ENCODE measurements at places on chromosomes 2 and 18.

DNA sequence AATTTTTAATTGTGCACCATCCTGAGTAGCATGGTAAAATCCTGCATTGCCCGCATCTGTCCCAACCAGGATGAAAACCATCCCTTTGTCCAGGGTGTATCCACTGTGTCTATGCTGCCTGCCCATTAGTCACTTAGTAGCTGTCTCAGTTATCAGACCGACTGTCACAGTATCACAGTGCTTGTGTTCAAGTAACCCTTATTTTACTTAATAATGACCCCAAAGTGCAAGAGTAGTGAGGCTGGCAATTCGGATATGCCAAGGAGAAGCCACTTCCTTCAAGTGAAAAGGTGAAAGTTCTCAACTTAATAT, 8.8 kb downstream of the ITSN2 start:
- no peak for DNase-seq

DNA sequence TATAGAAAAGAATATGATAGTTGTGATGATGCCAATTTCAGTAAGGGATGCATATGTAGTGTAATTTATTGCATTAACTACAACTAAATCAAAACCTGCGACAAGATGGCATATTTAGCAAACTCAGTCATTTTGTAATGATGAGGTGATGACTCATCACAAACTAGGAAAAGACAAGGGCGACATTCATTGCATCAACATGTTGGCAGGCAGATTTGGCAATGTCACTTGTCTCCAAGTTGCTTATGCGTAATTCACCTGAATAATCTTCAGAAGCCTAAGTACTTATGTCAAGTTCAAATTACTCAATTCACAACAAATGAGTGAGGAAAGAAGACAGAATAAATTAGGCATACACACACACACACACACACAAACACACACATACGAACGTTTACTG, 273.2 kb upstream of the RGPD4 start:
- no peak for DNase-seq

GRCh38 chr2:129061069-129061768, 742.6 kb upstream of the HS6ST1 start:
- no peak for DNase-seq

GRCh38 chr2:233346930-233347329, 7.4 kb upstream of the DGKD start:
- no peak for DNase-seq

- peak; percentile 82 for DNase-seq
Observed at GRCh38 chr2:17076533-17076932, 410.9 kb upstream of the CYRIA start.

GRCh38 chr2:187917535-187917934, 363.3 kb upstream of the TFPI start:
- DNase-seq = no peak

- no peak for DNase-seq
Observed at GRCh38 chr2:203706403-203706802, at the start of gene CD28. Gene CD28, plus strand, starts transcription at chr2:203706639. Its CDS starts 58 bp downstream, at chr2:203706697.

- DNase-seq = no peak
Observed at GRCh38 chr2:217904614-217904965, 98.2 kb downstream of the TNS1 start.

- DNase-seq = no peak
Observed at GRCh38 chr2:144942516-144943256, 422.8 kb upstream of the ZEB2 start.

DNA sequence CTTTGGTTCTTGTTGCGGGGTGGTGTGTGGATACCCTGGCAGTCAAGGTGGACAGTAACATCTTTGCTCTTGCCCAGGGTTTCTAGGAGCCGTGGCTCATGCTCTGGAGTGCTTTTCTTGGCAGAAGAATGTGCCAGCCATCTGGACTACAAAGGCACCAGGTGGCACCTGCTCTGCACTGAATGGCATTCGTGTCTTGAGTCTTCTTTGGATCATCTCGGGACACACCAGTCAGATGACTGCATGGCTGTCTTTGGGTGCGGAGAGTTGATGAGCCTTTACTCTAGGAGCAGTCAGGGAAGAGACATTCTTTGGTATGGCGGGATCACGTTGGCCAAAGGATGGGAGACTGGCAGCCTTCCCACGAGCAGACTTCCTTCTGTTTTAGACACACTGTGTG, 104.1 kb upstream of the SEC11C start:
- DNase-seq = no peak

- DNase-seq = no peak
Observed at GRCh38 chr2:147999126-147999525, 21.4 kb downstream of the ORC4 start.

GRCh38 chr18:23596183-23596582, 9.9 kb upstream of the NPC1 start:
- no peak for DNase-seq

DNA sequence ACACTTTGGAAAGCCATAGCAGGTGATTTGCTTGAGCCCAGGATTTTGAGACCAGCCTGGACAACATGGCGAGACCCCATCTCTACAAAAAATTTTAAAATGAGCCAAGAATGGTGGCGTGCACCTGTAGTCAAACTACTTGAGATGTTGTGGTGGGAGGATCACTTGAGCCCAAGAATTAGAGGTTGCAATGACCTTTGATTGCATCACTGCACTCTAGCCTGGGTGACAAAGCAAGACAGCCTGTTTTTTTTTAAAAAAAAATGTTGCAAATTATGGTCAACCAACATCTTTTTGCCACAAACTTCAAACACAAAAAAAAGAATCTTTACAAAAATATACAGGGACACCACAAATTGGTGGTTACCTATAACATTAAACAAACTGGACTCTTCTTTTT, 40.3 kb downstream of the MEX3C start:
- no peak for DNase-seq

- DNase-seq = no peak
Observed at GRCh38 chr2:60280238-60280637, 273.2 kb downstream of the BCL11A start.

DNA sequence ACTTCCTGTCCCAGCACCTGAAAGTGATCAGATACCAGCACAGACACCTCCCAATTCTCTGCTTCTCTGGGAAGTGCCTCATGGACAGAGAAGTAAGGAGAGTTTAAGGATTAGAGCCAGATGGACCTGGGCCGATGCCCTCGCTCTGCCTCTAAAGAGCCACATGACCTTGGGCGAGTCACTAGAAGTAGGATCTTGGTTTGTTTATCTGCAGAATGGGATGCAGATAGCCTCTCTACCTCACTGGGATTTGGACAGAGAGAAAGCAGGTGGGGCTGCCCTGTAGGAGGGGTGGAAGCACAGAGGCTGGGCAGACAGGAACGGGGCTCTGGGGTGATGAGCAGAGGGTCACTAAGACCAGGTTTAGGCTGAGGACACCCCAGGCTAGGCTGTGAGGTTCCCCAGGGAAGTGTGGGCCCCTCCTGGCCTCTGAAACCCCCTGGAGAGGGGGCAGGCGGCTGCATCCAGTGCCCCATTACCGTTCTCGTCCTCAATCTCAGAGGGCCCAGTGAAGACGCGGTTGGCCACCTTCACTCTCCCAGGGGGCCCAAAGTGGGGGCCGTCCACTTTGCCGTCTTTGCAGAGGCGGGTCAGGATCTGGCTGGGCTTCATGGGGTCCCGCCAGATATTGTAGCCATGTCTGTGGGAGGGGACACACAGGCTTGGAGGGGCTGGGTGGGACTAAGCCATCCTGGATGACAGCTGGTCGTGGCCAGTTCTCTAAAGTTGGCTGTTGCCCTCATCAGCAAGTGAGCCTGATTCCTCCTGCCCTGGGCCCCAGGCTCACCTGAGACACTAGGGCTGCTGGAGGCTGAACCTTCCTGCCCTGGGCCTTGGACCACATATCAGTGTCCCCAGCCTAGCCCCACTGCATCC, 13.3 kb downstream of the OTOF start:
- DNase-seq = no peak

GRCh38 chr2:48901015-48901343, 145.5 kb upstream of the LHCGR start:
- no peak for DNase-seq

DNA sequence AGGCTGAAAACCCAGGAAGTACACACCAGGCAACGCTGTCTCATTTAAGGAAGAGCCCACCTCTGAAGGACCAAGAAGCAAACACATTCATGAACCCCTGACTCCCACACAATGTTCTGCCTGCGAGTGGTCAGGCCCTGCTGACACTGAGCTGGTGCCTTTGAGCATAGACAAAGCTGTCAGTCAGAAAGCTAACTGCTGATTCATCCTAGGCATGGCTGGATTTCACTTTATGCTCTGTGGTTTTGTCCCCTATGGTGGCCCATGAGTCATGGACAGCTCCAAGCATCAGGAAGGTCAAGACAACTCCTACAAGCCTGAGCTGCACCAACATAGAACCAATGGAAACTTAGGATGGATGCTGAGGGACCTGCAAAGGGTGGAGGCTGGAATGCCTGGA, 78.9 kb downstream of the UXS1 start:
- no peak for DNase-seq

DNA sequence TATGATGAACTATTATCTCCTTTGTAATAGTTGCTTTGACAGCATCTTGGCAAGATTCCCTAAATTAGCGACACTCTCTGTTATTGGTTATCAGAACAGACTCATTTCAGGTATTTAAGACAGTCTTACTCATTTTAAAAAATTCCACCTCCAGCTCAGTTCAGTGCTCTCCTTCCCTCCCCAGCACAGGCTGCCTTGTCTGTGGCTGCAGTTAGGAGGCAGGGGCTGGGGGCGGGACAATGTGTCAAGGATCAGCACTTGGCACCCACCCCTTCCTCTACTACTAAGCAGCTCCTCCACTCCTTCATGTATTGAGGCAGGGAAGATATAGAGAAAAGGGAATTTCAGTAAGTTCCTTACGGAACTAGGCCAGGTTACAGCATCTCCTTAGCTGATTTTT, 85.0 kb downstream of the VSNL1 start:
- DNase-seq = no peak

- DNase-seq = no peak
Observed at GRCh38 chr2:241183221-241183620, 5.3 kb upstream of the ANO7 start.

- DNase-seq = peak; percentile 72
Observed at GRCh38 chr18:72542342-72542741, 1.8 kb downstream of the CBLN2 start.

GRCh38 chr18:59056706-59057492, 82.8 kb upstream of the SEC11C start:
- DNase-seq = peak; percentile 93

DNA sequence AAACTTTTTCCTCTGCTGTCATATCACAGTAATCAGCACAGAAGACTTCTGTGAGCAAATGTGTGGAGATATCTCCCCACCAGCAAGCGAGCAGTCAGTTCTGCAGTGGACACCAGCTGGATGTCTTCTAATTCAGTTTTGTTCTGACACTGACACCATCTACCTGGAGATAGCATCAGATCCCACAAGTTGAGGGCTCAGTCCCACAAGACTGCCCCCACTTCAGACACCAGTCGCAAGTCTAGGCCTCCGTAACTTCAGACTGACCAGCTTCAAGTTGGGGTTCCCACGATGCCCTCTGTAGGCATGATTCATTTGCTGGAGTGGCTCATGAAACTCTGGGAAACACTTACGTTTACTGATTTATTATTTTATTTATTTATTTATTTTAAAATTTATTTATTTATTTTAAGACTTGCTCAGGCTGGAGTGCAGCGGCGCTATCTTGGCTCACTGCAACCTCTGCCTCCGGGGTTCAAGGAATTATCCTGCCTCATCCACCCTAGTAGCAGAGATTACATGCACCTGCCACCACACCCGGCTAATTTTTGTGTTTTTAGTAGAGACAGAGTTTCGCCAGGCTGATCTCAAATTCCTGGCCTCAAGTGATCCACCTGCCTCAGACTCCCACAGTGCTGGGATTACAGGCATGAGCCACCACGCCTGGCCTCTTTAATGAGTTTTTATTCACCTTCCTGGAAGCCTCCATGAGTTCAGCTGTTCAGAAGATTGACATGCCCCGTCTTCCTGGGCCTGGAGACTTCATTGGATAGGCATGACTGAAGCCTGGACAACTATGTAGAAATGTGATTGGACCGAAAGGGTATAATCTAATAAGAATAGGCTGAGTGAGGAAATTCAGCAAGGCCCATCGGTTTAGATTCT, 55.7 kb downstream of the PAPOLG start:
- no peak for DNase-seq

DNA sequence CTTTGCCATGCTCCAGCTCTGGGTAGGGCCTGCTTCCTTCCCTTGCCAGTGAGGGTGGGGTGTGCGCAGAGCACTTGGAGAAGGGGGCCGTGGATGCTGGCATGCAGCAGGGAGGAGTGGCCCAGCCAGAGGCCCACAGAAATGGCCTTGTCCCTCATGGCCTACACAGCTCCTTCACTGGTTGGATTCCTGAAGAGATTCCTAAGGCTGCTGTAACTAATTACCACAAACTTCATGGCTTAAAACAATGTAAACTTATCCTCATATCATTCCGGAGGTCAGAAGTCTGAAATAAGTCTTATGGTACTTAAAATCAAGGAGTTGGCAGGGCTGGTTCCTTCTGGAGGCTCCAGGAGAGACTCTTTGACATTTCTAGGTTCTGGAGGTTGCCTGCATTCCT, 195.2 kb downstream of the GLI2 start:
- DNase-seq = no peak

DNA sequence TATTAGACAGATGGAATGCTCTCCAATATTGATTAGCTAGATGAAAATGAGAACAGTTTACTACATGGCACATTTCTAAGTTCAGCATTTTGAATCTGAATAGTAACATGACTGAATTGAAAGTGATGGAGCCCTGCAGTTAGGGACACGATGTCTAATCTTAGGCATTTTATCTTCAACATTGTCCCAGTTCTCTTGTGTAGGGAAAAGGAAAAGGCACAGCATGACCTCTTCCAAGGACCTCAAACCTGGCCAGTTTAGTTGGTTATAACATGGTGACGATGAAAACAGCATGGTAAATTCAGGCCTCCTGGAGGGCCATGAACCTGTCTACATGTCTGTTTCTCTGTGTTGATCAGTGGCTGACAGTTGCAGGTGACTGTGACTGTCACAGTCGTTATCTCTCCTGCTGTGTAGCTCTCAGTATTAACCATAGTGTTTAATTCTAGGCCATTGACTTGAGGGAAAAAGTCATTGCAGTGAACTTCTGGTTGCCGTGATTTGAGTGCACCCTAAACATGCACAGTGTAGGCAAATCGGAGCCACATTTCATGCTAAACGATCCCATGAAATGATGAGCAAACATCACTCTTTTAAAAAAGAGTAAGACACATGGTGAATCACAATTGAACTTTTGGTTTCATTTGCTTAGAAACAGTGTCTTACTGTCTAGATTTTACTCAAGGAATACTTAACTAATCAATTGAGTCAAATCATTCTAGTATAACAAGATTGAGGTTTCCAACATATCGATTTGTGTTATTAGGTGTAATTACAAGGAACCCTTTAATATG, 129.7 kb downstream of the PHLPP1 start:
- peak; percentile 36 for DNase-seq

GRCh38 chr2:169114056-169114455, 44.7 kb downstream of the DHRS9 start:
- DNase-seq = no peak

GRCh38 chr2:197167608-197168314, 142.8 kb downstream of the ANKRD44 start:
- no peak for DNase-seq

GRCh38 chr2:169193618-169194017, 124.3 kb downstream of the DHRS9 start:
- no peak for DNase-seq
